Stimulated activated CD8-positive, alpha-beta memory T cell treated with anti-CD3 and anti-CD28 coated beads, Interleukin-7, amount 100 ng/mL, for 1 hour (primary cell): ENCODE measurements at places on chromosomes 4 and X.

- no peak for DNase-seq
Measured at GRCh38 chr4:1137063-1137776, 23.9 kb upstream of the RNF212 start.

- no peak for DNase-seq
Measured at GRCh38 chr4:89400287-89401035, 92.9 kb upstream of the GPRIN3 start.

DNA sequence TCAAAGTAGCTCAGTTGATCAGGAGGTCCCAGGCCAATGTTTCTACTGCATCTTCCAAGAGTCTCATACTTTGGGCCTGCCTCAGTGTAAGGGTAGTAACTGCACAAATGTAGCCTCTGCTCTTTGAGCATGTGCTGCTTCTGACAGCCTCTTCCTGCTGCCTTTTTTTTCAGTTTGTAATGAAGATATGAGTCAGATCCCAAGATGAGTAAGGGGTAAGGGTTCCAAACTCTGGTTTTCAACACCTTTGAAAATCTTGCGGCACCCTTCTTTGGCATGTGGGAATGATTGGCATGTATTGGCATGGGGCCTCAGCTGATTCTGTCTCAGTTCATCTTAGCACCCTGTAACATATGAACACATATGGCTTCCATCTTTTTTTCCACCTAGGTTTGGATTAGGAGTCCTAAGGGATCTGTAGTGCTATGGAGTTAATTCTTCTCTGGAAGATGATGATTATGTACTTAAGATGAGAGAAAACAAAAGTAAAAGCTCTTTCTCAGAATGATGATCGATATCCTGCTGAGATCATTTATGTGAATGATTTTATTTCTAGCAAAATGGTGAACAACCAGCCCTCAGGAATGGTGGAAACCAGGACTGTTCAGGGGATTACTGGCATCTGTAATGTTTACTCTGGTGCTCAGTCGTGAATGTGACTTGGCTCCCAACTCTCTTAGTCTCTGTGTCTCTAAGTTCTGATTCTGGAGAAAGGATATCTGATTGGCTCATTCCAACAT lies 118.7 kb upstream of the PRPS2 start:
- DNase-seq = no peak

- DNase-seq = no peak
Measured at GRCh38 chr4:16572631-16573030, 325.8 kb downstream of the LDB2 start.

DNA sequence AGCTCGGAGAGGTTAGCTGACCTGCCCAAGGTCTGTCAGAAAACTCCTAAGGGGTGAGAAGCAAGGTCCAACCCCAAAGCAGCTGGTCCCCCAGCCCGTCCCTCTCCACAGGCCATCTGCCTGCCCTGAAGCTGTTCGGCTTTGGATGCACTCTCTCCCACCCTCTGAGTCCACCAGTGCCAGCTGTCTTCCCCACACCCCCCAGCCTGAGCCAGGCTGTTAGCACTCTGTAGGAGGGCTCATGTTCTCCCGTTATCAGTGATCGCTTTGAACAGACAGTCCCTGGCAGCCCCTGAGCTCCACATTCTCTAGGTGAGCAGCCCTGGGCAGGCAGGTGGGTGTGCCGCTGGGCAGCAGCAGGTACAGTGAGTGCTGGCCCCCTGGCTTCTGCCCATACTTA lies 16.0 kb downstream of the ZNF185 start:
- no peak for DNase-seq

- no peak for DNase-seq
Measured at GRCh38 chr4:17356926-17357325, 155.0 kb downstream of the QDPR start.

- DNase-seq = no peak
Measured at GRCh38 chrX:77788050-77788449, 2.0 kb upstream of the ATRX start.

DNA sequence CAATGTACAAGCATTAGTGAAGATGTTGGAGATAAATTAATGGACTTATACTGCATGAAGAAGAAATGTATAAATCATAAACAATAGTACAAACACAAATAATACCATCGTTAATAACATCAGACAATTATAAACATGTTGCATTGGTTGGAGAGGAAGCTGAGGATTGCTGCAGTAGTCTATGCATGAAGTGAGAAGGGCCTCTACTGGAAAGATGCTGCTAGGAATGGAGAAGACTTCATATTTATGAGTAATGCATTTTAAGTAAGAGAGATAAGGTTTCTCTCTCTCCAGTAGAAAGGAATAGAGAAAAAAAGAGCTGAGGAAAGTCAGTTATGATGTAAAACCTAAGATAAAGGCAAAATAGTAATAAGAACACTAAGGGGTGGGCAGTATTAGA lies 247.8 kb downstream of the GRID2 start:
- DNase-seq = no peak

DNA sequence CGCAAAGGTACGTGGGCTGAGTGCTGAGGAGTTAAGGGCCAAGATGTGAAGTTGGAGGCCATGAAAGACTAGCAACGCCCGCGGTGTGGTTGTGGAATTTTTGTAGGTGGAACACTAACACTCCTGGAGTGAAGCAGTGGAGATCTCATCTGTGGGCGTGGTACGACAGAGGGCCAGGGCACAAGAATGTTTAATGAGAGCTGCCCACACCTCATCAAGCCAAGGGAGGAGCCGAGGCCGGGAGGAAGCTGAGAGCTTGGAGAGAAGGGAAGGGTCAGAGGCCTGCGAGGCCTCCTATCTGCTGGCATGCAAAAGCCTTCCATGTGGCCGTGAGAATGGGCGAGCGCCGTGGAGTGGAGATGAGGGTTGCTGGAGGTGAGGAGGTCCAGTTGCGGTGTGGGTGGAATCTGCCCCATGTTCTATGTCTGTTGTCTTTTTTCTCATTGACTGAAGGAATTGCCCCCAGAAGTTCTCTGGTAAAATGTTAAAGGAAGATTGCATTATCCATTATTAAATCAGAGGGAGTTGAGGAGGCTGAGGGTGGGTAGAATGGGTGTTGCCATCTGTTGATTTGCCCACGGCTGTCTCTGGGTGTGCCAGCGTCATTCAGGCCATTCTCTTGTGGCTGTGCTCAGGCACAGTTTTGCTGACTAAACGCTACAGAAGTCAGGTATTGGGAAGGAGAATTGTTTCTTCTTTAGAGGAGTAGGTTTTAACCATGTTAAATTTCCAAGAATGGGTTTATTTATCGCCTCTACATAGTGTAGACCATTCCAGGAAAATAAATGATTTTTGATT lies 19.8 kb downstream of the SNX25 start:
- DNase-seq = no peak

GRCh38 chrX:149004936-149005335 lies 500.2 kb downstream of the IDS start:
- no peak for DNase-seq

DNA sequence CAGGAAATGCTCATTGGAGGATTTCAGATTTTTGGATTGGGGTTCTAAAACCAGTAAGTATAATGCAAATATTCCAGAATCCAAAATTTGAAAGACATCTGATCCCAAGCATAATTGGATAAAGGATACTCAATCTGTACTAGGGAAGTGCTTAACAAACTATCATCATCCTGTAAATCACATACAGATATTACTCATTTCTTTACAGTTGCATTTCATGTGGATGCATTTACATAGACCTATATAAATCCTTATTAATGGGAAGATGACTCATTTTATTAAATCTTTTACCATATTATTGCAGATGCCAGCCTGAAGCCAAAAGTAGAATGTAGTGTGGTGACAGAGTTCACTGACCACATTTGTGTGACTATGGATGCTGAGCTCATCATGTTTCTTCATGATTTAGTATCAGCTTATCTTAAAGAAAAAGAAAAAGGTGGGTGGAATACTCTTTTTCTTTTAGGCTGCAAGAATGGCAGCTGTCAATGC lies 22.4 kb upstream of the ADAD1 start:
- no peak for DNase-seq

DNA sequence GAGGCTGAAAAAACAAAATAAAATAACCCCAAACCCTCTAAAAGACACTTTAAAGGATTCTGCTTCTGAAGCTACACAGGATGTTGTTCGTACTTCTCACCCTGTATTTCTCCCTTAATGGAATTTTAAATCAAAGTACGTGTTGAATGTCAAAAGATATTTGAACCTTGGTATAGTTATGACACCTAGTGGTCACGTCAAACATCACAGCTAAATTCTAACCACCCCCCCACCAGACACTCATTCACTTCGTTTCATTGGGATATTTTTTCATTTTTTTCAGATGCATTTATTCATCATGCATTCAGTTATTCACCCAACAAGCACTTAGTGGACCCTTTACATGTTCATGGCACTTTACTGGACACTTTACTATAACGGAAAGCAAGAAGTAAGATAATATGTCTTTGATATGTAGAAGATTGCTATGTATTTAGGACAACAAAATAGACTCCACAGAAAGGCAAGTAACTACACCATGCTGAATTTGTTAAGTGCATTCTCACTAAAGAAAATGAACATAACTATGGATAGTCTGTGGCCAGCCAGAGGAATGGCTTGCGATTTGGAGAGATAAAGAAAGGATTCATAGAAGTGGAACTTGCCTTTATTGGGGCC lies 62.5 kb upstream of the GPR174 start:
- no peak for DNase-seq

GRCh38 chr4:158811704-158812103 lies 42.9 kb downstream of the FNIP2 start:
- no peak for DNase-seq

DNA sequence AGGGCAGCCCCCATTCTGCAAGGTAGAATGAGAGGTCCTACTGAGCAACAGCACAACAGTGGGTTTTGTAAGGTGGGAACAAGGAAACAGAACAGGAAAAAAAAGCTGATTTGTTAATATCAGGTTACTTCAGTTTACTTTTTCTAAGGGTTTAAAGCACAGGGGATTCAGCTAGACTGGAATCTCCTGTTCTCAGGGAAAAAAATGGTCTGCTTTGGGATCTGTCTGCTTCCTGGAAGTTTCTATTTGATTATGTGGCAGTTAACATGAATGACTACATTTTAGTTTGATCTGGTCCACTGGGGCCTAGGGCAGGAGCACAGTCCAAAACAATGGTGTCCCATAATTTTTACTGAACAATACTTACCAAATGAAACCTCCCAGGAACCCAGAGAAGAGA lies 104.6 kb downstream of the FBXW7 start:
- DNase-seq = no peak
